Activated CD4-positive, alpha-beta T cell treated with anti-CD3 and anti-CD28 coated beads, Interleukin-2, amount 10 ng/mL, durations not matched to agents 7 days and 5 days (primary cell): ENCODE measurements at places on chromosomes 2 and 18.

GRCh38 chr18:78770823-78771139, 208.8 kb upstream of the SALL3 start:
- no peak for DNase-seq

DNA sequence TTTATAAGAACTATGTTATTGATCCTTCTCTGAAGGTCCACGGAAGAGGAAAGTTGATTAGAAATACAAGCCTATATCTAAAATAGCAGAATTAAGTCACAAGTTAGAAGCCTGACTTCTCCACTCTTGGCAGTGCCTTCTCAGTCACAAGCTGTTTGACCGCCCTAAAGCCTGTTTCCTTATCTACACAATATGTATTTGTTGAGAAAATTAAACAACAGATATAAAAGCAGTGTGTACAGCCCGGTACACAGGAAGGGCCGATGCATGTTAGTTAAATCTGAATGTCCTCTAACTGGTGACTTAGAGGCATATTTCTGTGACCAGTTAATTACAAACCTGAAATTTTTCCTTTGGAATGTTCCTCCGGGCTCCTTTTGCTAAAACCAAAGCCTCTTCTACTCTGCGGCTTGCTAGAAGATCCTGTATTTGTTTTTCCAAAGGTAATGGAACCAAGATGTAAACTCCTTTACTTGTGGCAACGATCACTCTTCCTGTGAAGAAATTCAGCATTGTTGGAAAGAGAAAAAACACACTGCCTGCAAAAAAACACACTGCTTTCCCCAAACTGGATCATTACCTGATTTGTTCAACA, 33.4 kb downstream of the TGFBRAP1 start:
- DNase-seq, result no peak

DNA sequence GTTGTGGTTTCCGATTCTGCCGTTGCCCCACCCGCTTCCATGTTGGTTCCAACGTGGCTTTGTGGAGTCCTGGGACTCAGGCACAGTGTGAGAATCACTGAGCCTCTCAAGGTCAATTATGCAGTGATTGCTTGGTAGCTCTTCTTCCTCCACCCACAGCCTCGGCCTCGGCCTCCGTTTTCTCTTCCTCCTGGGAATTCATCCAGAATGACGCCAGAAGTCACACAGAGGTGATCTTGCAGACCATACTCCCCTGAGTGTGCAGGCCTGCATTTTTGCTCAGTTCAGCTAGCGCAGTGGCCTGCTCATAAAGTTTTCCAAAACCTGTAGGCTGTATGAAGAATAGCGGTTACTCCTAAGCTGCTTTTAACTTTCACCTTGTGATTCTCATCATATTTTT, 273.3 kb downstream of the GBX2 start:
- no peak for DNase-seq

DNA sequence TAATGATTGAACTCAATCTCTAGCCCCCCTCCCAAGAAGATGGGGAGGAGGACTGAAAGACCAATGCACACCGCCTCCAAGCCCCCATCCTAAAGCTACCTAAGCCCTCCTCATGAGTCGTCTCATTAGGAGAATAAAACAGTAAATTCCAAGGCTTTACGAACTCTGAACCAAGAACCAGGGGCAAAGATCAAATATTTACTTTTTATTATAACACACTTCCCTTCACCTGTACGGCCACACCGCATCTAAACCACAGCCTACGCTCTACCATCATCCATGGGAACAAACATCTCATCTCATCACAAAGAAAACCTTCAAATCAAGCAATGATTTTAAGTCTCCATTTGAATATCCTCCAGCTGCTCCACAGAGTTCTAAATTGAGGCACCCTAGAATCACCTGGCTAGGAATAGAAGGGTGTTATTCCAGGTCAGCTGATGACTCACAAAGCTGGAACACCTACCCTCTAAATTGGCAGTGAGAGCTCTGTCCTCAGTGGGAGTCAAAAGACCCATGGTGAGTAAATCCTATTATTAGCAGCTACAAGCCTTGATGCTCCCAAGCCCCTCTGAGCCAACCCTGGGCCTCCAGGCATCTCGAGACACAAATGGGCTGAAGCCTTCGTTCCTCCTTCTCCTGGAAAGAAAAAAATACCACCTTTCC, 45.6 kb upstream of the BZW1 start:
- DNase-seq, result no peak

DNA sequence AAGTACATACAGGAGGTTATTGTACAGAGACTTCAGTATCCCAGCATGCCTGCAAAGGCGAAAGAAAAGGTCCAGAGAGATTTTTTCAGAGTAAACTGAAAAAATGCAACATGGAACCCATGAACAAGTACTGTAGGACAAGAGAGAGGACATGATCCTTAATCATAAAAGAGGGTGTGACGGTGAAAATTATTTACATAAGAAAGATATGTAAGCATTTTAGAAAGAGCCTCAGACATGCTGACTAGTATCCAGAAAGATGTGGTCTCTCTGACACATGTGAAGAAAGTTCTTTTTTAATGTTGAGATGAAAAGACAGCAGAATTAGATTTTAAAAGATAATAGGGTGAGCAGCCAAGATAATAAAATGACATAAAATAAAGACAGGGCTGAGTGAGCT, 262.0 kb downstream of the NCKAP5 start:
- DNase-seq, result no peak
